Lower leg skin (tissue), 4 donors: ENCODE measurements at places on chromosomes 12 and 14.

DNA sequence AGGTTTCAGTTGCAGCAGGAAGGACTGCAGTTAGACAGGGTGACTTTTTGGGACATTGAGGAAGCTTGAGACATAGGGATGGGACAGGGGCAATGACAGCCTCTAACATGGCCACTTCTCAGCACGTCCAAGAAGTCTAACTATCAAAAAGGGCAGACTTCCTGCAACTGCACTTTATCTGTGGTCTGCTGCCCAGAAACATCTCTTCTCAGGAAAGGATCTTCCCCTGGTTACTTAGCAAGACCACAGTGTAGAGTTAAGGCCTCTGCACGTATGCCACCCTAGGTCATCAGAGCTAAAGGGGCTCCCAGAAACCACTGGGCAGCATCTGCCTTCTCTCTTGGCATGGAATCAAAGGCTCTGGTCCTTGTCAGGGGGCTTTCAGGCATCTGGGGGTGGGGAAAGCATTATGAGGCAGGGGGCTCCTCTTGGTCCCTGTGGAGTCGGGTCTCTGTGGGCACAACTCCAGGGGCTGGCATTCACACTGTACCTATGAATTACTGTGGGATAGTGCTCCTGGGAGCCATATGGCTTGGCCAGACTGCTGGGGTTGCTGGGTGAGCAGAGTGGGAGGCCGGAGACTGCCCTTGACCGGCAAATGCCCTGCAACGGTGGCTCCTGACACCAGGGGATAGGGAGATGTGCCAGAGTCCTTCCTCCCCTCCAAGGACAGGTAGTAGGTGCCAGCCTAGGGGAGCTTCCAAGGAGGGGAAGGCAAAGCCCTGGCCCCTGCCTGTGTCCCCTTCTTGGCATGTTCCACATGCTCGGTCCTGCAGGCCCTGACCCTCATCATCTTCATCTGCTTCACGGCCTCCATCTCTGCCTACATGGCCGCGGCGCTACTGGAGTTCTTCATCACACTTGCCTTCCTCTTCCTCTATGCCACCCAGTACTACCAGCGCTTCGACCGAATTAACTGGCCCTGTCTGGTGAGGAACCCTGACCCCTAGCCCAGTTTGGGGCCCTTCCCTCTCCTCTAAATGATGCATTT lies 1.0 kb downstream of the CMTM5 start:
- no peak for DNase-seq

GRCh38 chr12:132315951-132316350 lies 13.4 kb downstream of the GALNT9 start:
- no peak for DNase-seq

- no peak for DNase-seq
Measured at GRCh38 chr12:66154776-66155175, 15.0 kb downstream of the TMBIM4 start.

DNA sequence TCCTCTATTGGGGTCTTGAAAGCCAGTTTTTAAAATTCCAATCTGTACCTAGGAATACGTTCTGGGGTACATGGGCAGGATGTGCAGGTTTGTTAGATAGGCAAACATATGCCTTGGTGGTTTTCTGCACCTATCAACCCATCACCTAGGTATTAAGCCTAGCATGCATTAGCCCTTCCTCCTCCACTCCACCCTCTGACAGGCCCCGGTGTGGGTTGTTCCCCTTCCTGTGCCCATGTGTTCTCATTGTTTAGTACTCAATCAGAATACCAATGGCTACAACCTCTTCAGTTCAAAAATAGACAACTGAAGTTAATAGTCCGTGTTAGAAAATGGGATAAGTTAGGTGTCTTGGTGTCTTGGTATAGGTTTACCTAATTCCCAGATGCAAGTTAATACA lies 3.4 kb downstream of the NTS start:
- no peak for DNase-seq

DNA sequence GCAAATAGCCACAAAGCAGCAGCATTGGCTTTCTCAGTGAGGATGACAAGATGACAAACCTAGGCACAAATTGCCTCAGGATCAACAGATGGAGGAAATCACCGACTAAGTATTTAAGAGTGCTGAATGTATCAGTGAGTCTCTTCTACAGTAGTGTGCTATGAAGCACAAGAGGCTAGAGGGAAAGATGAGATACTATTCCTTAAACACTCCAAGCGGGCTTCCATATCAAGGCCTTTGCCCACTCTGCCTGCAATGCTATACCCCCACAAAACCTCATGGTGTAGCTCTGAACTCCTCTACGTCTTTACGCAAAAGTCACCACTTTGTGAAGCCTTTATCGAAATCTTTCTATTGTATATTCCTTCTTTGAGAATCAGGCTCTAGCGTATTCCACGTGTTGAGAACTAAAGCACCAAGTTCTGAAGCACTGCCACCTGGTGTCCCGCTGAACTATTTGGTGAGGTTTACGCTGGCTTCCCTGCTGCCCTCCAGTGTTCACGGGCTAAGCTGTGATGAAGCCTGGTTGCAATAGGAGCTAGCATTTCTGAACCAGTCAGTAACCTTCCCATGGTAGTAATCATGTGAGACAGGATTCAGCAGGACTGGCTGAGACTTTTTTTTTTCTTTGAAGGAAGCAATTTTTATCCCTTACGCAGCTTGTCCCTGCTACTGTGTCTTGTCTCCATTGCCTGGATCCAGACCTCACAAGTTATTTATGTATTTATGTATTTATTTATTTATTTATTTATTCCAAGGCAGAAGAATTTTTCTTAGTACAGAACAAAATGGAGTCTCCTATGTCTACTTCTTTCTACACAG lies 426.5 kb upstream of the OR4E1 start:
- peak; percentile 91 for DNase-seq

GRCh38 chr12:593396-594270 lies 69.6 kb downstream of the NINJ2 start:
- peak; percentile 15 for DNase-seq

DNA sequence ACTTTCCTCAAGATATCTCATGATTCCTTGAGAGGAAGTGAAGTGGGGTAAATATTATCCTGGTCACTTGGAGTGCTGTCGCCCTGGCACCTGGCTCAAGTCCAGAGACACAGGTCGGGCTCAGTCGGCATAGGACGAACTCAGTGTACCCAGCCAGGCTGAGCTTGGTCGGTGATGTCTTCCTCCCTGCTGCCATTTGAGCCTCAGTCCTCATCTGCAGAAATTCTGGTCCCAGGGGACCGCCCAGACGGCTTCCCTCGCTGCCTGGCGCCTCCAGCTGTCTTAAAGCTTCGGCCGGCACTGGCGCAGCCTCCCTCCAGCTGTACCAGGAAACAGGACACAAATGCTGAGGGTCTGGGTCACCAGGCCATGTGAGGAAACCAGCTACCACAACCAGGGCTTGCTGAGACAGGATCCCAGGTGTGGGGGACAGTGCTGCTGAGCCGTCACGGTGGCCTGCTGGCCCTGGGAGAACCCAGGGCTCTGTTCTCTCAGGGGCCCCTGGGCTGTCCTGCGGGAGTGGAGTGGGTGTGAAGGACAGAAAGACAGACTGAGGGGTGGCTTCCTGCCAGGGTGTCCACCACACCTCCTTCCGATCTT lies 5.0 kb upstream of the KLC1 start:
- peak; percentile 87 for DNase-seq

- no peak for DNase-seq
Measured at GRCh38 chr14:27427796-27428195, 830.0 kb upstream of the NOVA1 start.

DNA sequence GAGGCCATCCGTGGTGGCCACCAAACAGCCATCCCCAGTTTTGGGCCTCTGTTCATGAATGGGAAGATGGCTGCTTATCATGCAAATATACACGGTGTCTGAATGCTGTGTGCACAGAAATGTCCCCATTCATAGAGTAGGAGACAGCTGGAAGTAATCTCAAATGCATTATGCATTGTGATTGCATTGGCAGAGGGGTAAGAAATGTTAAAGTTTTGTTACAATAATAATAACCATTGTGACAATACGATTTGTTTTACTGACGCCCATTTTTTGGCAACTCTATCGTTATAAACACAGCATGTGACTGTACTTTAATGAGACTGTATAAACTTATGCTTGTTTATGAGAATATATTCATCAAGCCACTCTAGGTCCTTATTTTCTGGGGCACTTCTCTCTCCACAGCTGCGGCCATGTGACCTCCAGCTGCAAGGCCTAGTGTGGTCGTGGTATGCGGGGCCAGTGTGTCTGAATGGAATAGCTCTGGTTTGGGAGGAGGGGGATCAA lies 474.3 kb downstream of the VRK1 start:
- no peak for DNase-seq

- DNase-seq = no peak
Measured at GRCh38 chr12:95248604-95249360, 31.2 kb downstream of the VEZT start.

DNA sequence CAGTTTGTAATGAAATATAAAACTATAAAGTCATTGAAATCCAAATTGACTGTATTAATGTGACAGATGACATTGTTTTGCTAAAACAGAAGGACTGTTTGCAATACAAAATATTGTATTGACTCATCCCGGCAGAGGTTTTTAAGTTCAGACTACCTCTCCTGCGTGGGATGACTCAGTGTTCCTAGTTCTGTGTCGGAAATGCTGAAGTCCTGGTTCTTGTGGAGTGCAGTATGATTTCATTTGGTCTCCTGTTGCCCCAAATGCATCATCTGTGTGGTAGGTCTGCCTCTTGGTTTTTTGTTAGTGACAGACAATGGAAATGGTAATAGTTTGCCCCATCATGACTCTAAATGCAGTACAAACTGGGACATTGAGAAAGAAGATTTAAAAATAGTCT lies 27.8 kb downstream of the PELI2 start:
- no peak for DNase-seq

DNA sequence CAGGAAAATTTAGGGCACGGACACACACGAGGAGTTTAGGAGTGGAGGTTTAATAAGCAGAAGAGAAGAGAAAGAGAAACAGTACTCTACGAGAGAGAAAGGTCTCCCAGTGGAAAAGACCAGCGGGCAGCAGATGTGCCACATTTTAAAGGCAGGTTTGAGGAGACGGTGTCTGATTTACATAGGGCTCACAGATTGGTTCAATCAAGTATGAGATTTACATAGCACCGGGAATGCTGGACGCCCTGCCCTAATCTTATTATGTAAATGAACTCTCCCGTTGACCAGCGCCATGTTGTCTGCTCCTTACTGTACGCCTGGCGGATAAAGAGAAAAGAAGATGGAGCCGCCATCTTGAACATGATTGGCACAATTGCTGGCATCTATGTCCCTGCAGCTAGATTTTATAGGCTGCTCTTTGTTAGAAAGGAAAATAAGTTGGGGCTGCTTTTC lies 17.9 kb downstream of the NFKBIA start:
- DNase-seq = no peak

DNA sequence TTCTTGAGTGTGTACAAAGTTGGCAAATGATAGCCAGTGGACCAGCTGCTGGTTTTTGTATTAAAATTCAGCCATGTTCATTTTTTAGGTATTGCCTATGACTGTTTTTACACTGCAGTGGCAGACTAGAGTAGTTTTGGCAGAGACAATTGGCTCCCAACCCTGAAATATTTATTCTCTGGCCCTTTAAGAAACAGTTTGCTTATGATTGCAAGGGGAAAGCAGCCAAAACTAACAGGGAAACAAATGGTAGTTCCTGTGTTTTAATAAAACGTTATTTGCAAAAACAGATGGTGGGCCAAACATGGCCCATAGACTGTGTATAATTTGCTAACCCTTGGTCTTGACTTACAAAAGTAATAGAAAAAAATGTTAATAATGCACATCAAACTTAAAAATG lies 110.2 kb downstream of the ALX1 start:
- DNase-seq = no peak

DNA sequence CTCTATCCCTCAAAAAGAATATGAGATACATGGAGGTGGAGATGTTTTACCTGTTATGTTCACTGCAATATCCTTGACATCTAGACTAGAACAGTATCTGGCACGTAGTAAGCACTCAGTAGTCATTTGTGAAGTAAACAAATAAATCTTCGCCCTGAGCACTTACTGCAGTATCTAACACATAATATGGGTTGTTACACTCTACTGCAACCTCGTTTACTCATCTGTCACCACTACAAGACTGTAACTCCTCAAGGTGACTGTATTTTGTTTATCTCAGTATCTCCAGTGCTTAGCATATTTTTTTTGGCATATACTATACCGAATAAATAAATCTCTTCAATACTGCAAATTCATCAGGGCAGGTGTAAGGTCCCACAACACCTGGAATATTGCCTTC lies 66.1 kb downstream of the WASHC3 start:
- no peak for DNase-seq

- peak; percentile 19 for DNase-seq
Measured at GRCh38 chr14:34981743-34982420, 910 bp upstream of the SRP54 start.

DNA sequence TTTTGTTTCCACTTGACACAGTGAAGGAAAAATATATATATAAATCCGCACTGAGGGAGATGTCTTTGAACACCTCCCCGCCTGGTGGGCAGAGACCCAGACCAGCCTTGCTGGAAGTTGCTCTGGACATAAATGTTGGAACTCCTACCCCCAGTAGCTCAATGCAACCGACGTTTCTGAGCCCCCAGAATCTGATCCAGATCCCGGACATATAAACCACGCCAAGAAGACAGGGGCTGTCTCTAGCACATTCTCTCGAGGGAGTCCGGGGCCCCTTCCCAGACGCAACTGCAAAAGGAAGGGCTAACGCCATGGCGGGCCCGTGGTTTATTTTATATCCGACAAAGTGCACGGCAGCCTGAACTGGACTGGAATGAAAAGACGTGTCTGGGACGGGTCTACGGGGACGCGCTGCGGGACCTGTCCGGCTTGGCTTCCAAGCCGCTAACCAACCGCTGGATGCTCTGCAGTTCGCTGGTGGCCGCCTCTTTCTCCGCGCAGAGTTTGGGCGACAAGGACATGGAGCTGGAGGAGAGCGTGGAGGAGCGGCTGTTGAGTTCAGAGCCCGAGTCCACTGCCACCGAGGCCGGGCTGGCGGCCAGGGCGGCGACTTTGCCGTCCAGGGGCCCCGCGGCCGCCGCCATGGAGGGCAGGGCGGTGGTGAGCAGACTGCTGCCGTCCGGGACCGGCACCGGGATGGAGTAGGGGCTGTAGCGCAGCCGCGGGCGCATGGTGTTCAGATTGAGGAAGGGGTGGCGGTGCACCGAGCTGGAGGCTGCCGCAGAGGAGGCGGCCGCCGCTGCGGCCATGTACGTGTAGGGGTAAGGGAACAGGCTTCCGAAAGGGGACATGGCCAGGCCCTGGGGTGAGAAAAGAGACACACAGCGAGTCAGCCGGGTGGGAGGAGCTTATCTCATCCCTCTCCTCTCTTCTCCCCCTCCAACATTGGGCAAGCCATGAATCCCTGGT lies 12.2 kb downstream of the TBX3 start:
- DNase-seq = no peak

DNA sequence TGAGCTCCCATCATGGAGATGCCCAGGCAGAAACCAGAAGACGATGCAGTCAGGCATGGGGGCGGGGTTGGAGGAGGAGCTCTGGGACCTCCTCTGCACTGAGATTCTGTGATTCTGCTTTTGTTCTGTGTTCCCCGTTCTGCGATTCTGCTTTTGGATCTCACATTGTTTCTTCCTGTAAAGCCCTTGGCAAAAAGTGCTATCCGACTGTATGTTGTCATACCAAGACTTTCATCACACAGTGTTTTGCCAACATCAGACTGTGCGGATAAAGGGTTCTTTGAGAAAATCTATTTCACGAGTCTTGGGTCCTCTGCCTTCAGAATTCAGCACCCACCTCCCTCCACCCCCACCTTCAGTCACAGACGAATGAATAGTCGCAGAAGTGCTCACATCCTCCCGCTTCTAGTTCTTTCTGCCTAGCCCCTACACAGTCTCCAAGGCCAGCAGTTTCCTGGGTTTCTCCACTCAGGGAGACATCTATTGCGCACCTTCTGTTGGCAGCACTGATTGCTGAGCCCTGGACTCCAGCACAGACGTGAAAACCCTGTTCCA lies 24.7 kb upstream of the PWP1 start:
- DNase-seq = no peak

- DNase-seq = no peak
Measured at GRCh38 chr12:108857158-108857407, 300 bp downstream of the SSH1 start.
